ENCODE measurements at places on chromosomes 1 and 21.

- no peak for DNase-seq
Measured at GRCh38 chr1:19062258-19063029, 106.0 kb upstream of the IFFO2 start.

DNA sequence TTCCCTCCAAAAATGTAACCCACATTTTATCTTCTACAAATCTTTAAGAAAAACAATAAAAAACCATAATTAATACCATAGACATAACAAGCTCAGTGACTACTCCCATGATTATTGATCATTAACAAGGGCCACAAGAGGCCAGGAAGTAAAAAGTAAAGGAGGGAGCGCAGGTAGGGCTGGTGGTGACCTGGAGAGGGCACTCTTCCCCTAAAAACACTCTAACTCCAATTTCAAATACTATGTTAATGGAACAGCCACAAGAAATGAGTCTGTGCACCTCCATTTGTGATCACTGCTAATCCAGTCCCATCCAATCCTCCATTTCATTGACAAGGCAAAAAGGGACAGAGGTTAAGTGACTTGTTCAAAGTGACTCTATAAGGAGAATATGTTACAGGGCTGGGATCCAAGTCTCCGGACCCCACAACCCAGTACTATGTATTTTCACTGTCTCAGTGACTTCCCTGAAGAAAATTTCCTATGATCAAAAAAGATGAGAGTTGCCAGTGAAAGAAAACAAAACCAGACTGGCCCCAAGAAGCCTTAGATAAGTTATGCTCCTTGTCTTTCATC is 41.2 kb upstream of the CFAP298 start:
- DNase-seq, result peak; percentile 27

DNA sequence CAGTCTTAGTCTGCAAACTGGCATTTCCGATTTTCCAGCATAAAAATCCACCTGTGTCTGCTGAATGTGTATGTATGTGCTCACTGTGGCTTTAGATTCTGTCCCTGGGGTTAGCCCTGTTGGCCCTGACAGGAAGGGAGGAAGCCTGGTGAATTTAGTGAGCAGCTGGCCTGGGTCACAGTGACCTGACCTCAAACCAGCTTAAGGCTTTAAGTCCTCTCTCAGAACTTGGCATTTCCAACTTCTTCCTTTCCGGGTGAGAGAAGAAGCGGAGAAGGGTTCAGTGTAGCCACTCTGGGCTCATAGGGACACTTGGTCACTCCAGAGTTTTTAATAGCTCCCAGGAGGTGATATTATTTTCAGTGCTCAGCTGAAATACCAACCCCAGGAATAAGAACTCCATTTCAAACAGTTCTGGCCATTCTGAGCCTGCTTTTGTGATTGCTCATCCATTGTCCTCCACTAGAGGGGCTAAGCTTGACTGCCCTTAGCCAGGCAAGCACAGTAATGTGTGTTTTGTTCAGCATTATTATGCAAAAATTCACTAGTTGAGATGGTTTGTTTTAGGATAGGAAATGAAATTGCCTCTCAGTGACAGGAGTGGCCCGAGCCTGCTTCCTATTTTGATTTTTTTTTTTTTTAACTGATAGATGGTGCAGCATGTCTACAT is 2.5 kb upstream of the OLFML3 start:
- DNase-seq, result no peak

DNA sequence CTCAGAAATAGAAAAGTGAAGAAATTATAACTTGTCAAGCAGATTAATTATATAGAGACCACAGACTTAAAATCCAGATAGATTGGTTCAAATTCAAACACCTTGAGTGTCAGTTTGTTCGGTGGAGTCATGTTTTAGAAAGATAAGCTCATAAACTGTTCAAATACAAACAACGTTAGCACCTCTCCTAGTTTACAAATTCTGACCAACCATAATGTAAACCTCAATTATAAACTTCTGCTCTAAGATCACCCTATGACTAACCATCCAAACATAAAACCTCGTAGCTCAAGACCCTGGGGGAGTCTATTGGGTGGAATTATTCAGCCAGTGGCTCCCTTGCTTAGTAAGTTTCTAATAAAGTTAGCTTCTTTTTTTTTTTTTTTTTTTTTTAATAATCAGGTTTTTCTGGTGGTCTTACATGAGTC is 12.4 kb downstream of the CBR1 start:
- no peak for DNase-seq

DNA sequence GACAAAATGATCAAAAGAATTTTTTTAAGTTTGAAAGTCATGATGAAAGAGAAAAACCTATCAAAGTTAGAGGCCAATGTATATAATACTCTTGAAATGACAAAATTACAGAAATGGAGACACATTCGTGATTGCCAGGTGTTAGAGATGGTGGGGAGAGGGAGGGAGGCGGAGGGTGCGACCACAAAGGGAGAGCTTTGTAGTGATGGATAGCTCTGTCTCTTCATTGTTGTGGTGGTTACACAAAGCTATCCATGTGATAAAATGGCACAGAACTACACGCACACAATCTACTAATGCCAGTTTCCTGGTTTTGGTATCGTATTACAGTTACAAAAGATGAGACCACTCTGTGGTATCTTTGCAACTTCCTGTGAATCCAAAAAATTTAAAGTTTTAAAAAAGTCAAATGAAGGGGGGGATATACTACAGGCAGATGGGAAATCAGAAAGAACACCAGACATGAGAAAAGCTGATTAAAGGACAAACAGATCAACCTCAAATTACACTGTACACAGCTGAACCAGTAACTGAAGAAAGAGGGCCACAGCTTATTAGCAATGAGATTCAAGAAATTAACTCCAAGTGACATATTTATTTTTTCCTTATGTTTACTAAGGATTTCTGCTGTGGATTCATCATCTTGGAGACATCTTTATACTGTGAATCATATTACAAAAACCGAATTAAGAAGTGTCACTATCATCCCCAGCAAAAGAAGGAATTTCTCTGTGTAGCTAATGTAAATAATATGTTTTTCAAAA is 199.1 kb downstream of the SLC45A1 start:
- DNase-seq, result no peak

GRCh38 chr1:40257313-40257687 is 736 bp upstream of the ZMPSTE24 start:
- DNase-seq, result no peak

GRCh38 chr1:10106756-10107475 is 74.2 kb downstream of the UBE4B start:
- no peak for DNase-seq

- DNase-seq, result no peak
Measured at GRCh38 chr1:101435831-101436511, 199.2 kb downstream of the S1PR1 start.

- DNase-seq, result no peak
Measured at GRCh38 chr1:72034827-72035226, 247.5 kb downstream of the NEGR1 start.

GRCh38 chr1:97314685-97315084 is 593.1 kb downstream of the PTBP2 start:
- no peak for DNase-seq

- no peak for DNase-seq
Measured at GRCh38 chr1:2086446-2087078, 36.4 kb downstream of the PRKCZ start.
